ENCODE measurements at places on chromosomes 2 and 18.

- DNase-seq = peak; percentile 51
Measured at GRCh38 chr2:237858294-237859081, 935 bp upstream of the RAMP1 start.

DNA sequence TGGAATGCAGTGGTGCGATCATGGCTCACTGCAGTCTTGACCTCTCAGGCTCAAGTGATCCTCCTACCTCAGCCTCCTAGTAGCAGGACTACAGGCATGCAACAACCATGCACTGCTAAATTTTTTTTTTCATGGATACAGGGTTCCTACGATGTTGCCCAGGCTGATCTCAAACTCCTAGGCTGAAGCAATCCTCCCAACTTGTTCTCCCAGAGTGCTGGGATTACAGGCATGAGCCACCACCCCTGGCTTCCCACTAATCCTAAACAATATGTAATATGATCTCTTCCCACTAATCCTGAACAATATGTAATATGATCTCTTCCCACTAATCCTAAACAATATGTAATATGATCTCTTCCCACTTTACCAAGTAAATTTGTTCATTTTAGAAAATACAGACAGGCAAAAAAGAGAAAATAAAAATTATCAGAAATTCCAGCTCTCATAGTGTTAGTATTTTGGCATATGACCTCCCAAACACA, 33.7 kb upstream of the C18orf32 start:
- no peak for DNase-seq

GRCh38 chr2:30686000-30686399, 121.2 kb downstream of the CAPN13 start:
- DNase-seq = no peak

DNA sequence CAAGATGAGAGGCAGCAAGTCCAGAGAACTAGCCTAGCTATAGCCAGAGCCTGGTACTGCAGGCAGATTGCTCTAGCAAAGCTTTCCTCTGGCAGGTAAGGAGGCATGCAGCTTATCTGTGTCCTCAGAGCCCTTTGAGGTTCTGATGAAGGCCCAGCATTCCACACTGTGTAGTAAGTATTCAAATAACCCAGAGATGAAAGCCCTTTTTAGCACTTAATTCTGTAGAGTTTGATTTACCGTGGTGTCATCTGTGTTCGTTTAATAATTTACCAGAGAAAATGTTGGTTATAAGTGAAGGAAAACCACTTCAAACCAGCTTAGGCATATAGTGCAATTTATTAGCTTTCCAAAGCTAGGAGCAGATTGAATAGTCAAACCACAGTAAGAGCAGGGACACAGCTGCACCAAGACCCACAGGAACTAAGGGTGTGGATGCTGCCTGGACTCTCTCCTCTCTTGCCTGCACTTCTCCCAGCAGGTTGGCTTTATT, 226.6 kb downstream of the BABAM2 start:
- DNase-seq = no peak

DNA sequence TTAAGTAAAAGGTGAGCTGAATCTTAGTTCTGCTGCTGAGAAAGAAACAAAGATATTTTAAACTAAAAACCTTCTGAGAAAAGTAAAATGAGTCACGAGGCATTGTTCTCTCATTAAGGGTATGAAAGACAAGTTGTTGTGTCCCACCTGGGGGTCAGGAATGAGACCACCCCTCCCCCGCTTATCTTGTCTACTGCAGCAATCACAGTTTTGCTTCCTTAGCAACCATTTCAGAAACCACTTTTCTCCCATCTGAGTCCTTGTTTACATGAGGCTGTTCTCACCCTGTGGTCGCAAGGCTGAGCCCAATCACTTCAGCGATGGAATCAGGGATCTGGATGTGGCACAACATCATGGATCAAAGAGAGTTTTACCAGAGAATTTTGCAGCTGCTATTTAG, 377.6 kb upstream of the NETO1 start:
- no peak for DNase-seq

DNA sequence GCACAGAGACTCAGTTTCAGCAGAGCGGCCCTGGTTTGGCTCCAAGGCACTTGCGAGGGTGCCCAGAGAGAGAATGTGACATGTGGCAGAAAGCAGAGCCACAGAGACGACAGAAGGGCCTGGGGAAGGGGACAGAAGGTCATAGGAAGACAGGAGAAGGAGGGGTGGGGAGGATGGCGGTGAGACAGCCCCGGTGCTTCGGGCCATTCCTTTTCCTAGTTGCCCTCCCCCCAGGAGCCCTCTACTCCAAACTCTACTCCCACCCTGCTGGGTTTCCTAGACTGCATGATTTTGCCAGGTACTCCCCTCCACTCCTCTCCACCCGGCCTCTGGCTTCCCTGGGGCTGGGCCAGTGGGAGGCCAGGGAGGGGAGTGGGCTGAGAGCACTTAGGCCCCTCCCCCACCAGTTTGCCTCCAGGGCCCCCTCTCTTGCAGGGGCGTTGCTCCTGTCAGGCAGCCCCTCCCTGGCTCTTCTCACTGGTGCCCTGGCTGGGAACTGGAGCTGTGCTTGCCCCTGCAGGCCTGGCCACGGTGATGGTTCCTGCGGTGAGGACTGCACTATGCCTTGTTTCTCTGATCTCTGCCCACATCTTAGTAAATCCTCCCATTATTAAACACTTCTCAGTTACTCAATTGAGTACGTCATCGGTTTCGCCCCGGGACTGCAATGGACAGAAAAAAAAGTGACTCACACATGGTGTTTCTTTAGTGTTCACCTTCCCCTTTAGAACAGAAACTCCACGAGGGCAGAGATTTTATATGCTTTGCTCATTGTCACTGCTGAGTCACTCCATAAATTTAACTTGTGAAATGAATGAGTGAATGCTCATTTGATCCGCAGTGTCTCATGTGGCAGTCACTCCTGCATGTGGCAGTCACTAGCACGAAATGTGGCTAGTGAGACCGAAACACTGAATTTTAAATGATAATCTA, 58.7 kb upstream of the SP3 start:
- peak; percentile 72 for DNase-seq

- DNase-seq = peak; percentile 74
Measured at GRCh38 chr18:58314284-58314683, 270.3 kb downstream of the NEDD4L start.

GRCh38 chr2:111011218-111011617, 109.5 kb upstream of the BCL2L11 start:
- DNase-seq = no peak

GRCh38 chr2:235844561-235844960, 323.6 kb downstream of the GBX2 start:
- DNase-seq = no peak

GRCh38 chr2:1026141-1026540, 75.5 kb downstream of the SNTG2 start:
- no peak for DNase-seq

- DNase-seq = no peak
Measured at GRCh38 chr2:125553768-125554167, 1102.2 kb upstream of the GYPC start.

DNA sequence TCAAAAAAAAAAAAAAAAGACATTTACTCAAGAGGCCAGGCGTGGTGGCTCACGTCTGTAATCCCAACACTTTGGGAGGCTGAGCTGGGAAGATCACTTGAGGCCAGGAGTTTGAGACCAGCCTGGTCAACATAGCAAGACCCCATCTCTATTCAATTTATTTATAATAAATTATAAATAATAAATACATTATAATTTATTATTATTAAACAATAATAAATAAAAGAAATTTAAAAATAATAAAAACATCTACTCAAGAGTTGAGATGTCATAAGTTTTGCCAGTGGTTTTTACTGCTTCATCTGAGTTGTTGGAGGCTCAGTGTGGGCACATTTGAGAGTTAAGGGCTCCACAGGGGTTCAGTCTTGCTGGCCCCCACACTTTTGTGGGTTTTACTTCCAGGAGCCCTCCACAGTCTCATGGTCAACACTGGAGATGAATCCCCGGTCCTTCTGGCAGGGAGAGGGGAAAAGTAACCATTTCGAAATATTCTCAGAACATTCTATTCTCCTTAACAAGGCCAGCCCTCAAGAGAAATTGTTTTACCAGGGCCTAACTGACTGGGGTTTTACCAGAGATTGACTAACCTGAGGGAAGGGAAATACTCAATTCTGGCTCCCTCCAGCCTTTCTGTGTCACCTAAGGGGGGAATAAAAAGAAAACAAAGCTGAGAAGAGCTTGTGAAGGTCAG, 51.6 kb upstream of the NCOA1 start:
- DNase-seq = no peak

- DNase-seq = no peak
Measured at GRCh38 chr2:129337076-129337475, 642.4 kb upstream of the RAB6C start.

Data from CD4-positive, alpha-beta T cell treated with Interleukin-15 for 1 hour (primary cell).